ENCODE measurements at places on chromosomes 1 and 21.

GRCh38 chr1:44238660-44239059 lies 25.4 kb downstream of the DMAP1 start:
- no peak for DNase-seq

GRCh38 chr1:214447557-214447871 lies 103.9 kb downstream of the PTPN14 start:
- DNase-seq = no peak

- no peak for DNase-seq
Observed at GRCh38 chr1:3015269-3015635, 6.0 kb upstream of the ACTRT2 start.

- no peak for DNase-seq
Observed at GRCh38 chr1:154463512-154463990, 38.5 kb upstream of the TDRD10 start.

DNA sequence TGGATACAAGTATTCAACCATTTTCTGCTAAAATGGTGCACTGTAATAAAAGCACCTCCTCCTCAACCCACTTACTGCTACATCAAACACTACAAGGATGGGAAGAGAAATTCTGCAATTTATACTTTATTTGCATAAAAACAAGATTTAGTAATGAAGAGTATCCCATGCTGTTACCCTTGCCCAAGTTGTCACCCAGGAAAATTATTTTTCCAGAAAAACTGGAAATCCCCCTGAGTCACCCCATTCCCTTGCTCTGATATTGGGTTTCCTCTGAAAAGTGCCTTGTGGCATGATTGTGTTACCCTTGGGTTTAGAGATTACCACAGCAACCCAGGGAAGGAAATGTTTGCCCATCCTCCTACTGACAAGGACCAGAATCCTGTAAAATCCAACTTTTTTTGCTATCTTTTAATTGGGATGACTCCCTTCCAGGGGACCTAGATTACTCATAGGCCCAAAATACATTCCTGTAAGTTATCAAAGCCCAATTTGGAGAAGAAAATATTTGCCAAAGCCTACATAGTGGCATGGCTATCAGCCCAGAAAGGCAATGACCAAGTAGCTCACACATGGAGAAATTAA lies 16.5 kb upstream of the ZC3H11B start:
- no peak for DNase-seq

DNA sequence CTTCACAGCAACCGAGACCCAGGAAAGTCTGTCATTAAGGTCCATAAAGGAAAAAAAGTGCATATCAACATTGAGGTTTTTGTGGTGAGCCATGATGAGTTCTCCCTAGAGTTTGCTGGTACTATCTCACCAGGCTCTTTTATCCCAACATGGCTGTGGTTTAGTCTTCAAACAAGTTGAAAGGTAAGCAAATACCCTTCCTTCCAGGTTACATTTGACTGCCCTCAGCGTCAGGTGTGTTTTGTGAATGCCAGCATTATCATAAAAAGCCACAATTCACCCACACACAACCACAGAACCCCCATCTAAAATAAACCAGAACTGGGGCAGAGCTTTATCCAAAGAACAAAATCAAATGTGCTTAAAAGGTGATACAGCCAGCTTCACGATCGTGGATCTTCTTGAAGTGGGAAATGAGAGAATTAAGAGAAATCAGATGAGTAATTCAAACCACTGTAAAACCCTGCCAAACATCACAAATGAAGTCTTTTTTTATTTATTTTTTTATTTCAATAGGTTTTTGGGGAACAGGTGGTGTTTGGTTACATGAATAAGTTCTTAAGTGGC lies 64.7 kb downstream of the SETD4 start:
- DNase-seq = no peak

GRCh38 chr1:44546403-44547053 lies 127.8 kb downstream of the TMEM53 start:
- no peak for DNase-seq

DNA sequence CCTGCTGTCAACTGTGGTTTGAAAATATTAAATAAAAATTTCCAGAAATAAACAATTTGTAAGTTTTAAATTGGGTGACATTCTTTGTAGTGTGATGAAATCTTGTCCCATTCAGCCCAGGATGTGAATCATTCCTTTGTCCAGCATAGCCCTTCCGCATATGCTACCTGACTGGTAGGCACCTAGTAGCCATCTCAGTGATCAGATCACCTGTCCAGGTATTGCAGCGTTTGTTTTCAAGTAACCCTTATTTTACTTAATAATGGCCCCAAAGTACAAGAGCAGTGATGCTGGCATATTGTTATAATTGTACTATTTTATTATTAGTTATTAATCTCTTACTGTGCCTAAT lies 351.6 kb upstream of the B3GALT2 start:
- DNase-seq = no peak

- no peak for DNase-seq
Observed at GRCh38 chr1:210722410-210723081, 393.8 kb downstream of the HHAT start.

DNA sequence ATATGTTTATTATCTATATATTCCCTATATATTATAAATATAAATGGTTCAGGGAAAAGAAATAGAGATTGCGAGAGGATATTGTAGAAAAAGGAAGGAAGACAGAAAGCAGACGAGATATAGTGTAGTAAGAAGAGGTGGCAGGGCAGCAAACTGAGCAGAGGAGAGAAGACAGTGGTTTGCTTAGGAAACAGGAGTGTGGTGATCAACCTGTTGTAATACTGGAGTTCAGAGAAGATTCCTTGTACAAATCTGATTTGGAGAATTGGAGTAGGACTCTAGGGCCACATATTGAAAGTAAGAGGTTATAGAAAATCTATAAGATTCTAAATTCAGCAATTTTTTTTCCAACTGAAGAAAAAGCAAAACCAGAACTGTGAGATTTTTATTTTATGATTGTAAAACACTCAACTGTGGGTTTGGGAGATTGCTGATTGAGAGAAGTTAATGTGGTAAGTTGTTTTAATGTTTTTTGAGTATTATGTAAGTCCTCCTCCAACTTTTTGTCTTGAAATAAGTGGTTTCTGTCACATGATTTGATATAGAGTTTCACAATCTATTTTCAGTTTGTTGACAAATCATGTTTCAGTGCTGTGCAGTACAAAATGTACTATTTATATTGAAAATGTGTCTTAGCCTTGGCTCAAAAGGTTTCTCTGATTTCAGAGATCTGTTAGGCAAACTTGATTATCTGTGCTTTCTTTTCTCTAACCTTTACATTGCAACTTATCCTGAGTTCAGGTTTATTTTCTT lies 9.6 kb upstream of the AMY2B start:
- no peak for DNase-seq

GRCh38 chr1:25907601-25908000 lies 1.4 kb upstream of the STMN1 start:
- no peak for DNase-seq

GRCh38 chr1:26352338-26352679 lies 1.6 kb downstream of the CRYBG2 start:
- no peak for DNase-seq

DNA sequence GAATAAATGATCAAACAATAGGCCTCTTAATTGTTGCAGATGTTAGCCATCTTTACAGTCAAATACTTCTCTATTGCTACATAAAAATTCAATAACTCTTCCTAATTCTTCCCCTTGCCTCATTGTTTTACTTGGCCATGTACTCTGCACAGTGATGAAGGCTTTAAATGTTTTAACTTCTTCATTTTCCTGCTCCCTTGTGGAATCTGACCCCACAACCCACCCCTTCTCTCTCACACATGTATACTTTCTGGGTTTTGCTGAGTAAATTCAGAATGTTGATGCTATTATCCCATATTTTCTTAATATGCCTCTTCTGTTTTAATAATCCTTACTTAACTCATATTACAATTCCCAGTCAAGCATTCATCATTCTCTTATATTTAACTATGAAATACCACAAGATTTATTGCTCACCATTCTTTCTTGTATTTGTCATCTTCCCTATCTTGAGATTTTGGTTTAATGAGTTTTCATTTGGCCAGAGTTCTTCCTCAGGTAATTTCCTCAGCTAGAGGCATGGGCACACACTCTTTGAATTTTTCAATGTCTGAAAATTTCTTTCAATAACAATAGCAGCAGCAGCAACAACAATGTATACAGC lies 327.8 kb upstream of the USP24 start:
- DNase-seq = no peak

GRCh38 chr1:22875841-22876240 lies 96.8 kb downstream of the LACTBL1 start:
- DNase-seq = no peak

DNA sequence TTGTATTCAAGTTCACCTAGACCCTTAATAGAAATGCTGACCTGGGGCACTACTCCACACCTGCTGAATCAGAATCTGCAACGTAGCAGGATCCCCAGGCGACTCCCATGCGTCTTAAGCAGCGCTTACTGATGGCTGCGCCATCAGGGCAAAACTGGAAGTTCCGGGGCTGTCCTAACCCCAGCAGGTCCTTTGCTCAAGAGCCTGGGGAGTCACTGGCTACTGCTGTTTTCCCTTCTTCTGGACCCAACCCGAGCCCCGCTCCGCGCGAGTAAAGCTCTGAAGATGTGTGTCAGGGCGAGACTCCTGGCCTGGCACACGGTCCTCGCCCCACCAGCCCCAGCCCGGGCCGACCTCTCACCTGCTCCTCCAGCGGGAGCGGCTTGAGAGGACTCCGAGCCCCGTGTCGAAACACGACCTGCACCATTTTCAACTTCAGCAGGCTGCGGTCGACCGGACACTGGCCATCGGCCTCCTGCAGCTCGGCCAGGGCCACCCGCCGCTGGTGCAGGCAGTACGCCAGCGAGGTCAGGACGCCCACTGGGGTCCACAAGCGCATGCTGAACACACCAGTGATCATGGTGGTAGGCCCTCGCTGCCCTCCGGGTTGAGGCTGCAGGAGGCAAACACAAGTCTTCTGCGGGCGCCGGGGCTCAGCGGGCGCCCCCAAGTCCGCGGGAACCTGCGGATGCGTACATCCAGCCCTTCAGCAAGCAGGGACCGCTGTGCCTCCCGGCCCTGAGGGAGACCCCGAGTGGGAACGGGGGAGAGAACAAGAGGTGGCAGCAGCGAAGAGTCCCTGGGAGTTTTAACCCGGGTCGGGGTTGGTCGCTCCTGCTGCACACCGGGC lies 630 bp downstream of the ACP6 start:
- DNase-seq = no peak

GRCh38 chr1:185045814-185046492 lies 595 bp downstream of the RNF2 start:
- no peak for DNase-seq

DNA sequence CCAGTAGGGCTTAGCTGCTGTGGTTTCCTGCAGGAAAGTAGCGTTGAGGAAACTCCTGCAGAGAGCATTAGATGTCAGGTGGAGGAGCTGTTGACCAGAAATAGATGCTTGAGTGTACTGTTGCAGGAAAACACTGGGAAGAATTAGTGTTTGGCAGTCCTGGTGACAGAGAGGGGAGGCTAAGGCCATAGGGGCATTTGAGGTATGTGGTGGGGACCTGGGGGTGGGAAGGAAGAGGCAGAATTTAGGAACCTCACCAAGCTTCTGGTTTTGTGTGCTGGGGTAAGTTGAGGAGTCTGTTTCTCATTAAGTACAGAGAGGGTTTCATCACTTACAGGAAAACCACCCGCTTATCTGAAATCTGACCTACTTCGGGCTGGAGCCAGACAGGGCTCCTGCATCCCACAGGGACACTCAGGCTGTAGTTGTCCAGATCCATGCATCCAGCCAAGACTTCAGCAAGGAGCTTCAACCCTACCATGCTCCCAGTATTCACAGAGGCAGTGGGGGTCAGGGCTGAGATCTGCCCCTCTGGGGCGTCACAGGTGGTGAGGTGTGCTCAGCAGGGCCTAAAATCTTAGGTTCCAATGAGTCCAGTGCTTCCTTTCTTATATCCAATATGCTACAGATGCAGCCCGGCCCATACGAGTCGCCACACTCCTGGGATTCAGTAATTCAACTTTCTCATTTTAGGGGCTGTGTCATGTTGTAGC lies 15.1 kb downstream of the SH2D2A start:
- DNase-seq = no peak

DNA sequence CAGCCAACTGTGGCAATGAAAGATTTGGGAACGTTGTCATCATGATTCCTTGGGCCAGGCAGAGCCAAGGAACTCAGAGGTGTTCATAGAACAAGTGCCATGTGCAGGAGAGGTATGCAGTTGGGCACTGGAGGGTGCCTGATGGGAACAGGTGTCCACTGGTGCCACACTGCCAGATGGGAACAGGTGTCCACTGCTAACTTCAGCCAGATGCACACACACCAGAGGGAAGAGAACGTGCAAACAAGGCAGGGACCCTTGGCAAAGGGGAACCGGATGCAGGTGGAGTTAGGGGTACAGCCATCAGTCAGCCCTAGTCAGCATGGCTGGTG lies 13.5 kb downstream of the OLFML2B start:
- no peak for DNase-seq

DNA sequence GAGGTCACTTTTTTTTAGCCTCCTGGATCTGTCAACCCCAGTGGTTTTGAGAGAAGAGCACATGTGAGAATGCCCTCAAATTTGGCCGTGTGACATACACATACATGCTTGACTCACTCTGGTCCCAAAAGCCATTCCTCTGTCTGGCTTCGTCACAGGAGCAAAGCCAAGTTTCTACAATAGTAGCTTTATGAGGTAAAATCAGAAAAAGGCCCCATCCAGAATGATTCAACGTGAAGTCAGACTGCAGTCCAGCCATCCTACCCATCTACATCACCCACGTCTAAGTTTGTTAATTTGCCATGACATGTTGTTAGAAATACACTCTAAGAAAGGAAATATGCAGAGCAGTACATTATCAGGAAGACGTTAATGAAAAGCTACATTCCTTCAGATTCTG lies 245.2 kb downstream of the SDCCAG8 start:
- DNase-seq = no peak

- no peak for DNase-seq
Observed at GRCh38 chr1:21836010-21836409, 23.9 kb downstream of the LDLRAD2 start.

- DNase-seq = no peak
Observed at GRCh38 chr1:22930240-22930912, 42.3 kb downstream of the LACTBL1 start.

DNA sequence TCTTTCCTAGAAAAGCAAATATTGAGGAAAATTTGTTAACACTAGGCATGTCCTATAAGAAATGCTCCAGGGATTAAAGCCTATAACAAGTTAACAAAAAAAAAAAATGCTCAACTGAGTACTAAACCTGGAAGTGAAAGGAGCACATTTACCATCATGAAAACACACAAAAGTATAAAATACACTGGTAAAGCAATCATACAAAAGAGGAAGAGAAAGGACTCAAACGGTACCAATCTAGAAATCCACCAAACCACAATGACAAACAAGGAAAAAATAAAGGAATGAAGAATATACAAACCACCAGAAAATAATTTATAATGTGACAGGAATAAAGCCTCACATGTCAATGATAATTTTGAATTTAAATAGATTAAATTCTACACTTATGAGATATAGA lies 21.2 kb downstream of the CD1E start:
- DNase-seq = no peak

- no peak for DNase-seq
Observed at GRCh38 chr1:234861024-234861620, 251.1 kb upstream of the IRF2BP2 start.

All from activated CD8-positive, alpha-beta memory T cell treated with anti-CD3 and anti-CD28 coated beads for 1 hour (primary cell).